Caki2 (cell line): ENCODE measurements at places on chromosomes 1 and 21.
A peak's percentile ranks its signal among the peaks of the same experiment; 100 is the strongest.

- no peak for DNase-seq
These were observed 91.3 kb downstream of the DENND1B start for GRCh38 chr1:197683895-197684553.

GRCh38 chr1:170929835-170930554 lies 5.3 kb upstream of the MROH9 start:
- DNase-seq = peak; percentile 57

DNA sequence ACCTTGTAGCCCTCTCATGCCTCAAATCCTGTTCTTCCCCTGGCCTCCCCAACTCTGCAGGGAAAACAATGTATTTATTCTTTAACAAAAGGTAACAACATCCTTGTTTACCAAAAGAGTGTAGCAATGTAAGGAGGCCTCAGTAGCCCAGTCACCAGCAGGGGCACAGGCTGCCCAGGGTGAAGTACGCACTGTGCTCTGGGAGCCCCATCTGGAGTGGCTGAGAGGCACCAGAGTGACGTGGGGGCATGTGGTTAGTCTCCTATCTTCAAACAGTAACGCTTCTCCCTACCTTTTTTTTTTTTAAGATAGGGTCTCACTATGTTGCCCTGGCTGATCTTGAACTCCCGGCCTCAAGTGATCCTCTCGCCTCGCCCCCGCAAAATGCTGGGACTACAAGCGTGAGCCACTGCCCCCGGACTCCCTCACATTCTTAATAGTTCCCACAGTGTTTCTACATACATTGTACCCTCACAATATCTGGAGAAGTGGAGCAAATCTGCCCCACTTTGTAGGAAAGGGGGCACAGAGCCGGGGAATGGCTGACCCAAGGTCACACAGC lies 51.3 kb upstream of the ECE1 start:
- DNase-seq = no peak

- no peak for DNase-seq
These were observed 141.2 kb downstream of the RWDD3 start for GRCh38 chr1:95375174-95375573.
